ENCODE measurements at places on chromosomes 3 and 15. TPM values are rescaled to one million over a fixed set of nuclear protein-coding genes. Genes with fewer than 3 reads are reported as not detected.

- no peak for DNase-seq
These were observed 25.0 kb downstream of the MCCC1 start for GRCh38 chr3:183074261-183074660.

DNA sequence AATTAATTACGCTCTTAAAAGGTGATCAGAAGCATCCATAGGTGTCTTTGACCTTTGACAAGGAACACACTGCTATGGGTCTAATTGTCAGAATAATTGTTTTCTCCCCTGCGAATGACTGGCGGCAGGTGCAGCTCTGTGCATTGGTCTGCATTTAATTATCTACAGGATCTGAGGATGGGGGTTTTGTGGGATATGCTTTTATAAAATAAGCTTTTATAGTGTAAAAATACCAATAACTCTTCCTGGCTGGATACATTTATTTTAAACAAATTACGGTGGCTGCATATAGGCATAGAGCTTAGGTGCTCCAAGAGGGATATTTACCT, 201.6 kb upstream of the RGMA start:
- DNase-seq = no peak

DNA sequence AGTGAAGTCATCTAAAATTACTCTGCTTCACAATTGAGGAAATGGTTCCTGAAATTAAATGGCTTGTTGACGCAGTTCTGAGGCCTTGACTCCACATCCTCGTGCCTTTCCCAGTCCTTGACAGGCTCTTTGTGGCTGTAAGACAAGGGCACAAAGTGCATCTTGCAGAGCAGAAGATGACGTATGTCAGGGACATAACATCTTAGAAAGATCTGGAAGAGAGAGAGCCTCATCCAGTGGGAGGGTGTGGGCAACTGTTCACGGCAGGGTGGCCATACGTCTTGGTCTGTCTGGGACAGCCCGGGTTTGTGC, 91.0 kb downstream of the CHRNA7 start:
- no peak for DNase-seq

DNA sequence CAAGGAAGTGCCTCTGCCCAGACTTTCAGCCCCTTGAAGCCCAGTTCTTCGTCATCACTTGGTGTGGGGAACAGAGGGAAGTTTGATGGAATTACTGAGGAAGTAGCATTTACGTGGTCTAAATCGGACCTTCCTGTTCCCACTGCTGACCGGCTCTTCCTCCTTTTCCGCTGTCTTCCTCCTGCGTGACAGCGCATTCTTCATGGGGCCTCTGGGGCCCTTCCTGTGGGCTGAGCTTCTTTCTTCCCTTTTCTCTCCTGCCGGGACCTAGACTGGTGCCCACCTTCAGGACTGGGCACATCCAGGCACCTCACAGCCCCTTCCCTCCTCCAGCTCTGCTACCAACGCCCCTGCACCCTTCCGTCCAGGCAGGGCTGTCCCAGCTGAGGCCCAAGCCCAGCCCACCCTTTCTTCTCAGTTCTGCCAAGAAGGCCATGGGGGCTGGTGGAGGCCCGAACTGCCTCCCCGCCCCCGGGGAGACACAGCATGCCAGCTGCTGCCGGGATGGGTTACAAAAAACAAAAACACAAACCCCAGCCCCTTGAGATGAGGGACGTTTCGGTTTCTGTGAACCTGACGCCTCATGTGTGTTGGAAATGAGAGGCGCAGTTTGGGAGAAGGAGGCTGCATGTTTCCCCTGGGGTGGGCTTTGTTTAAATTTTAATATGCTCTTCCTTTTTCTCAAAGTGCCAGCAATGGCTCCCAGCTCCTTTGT, 19.1 kb downstream of the ZNF710 start:
- DNase-seq = no peak

GRCh38 chr3:140736863-140737460, 59.1 kb downstream of the TRIM42 start:
- DNase-seq = no peak

The SERPINI2 gene
- not detected for total RNA-seq

The KCNAB1 gene
- 0.40 TPM for total RNA-seq

GRCh38 chr3:10646531-10647335, 141.3 kb upstream of the ATP2B2 start:
- no peak for DNase-seq

The SI gene
- not detected for total RNA-seq

DNA sequence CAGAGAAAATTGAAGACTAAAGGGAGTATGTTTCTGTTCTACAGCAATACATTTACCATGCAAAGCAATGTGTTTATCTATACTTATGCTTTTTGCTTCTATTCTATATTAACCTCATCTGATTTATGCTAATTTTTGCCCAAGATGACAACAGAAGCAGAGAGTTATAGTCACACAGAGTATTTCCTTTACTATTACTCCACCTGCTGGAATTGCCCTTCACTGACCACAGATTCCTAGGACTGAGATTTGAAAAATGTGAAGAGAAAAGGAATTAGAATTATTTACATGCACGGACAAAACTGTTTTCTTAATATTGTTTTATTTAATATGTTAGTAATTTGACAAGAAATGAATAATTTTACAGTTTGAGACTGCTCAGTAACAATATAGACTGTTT, 745.6 kb downstream of the VGLL3 start:
- DNase-seq = no peak

GRCh38 chr3:55471522-55472280, 15.4 kb downstream of the WNT5A start:
- no peak for DNase-seq

- no peak for DNase-seq
These were observed 270.8 kb downstream of the UACA start for GRCh38 chr15:70492240-70493177.

DNA sequence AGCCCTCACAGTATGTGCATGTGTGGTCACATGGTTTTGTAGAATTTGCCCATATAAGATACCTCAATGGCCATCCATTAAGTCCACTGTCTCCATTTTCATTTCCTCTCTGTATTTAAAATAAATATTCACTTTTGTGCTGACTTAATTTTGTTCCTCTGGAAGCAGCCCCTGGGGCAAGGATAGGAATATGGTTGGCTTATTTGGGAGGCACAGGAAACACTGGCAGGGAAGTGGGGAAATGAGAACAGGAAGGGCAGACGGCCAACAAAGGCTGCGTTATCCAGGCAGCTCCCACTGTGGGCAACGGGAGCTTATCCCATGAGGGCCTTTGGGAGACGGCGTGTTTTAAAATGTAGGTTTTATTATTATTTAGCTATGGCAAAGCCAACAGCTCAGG, 148.6 kb downstream of the SHQ1 start:
- DNase-seq = no peak

DNA sequence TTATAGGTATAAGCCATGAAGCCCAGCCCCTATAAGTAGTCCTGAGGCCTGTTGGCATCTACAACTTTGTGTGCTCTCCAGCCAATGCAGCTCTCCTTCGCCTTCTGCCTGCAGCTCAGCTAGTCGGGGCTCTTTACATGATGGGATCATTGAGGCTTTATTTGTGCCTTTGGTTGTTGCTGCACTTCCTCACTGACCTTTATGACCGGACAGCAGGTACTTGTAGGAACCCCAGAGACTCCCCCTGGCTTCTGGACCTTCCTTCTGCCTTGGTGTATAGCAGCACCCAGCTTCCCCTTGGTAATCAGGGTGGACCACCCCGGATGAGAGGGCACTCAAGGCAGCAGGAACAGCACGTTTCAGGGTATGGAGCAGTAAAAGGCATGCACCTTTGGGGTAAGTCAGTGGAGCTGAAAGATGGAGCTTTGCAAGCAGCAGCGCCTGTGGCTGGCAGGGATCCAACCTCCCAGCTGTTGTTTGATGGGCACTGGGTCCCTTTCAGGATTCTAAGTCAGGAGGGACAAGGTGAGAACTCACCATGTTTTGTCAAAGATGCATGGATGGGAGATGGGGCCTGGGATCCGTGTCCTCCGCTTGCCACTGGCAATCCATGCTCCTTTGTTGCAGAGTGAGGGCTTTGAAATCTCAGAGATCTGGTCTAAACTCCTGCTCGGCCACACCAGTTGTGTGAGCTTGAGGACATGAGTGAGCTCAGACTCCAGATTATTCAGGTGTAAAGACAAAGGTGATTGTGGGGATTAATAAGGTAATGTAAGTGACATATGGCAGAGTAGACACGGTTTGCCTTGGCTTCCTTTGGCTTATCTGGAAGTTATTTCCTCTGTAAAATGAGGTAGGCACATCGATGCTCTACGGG, 65.1 kb upstream of the KLF13 start:
- no peak for DNase-seq

The RGMA gene
- total RNA-seq = not detected

DNA sequence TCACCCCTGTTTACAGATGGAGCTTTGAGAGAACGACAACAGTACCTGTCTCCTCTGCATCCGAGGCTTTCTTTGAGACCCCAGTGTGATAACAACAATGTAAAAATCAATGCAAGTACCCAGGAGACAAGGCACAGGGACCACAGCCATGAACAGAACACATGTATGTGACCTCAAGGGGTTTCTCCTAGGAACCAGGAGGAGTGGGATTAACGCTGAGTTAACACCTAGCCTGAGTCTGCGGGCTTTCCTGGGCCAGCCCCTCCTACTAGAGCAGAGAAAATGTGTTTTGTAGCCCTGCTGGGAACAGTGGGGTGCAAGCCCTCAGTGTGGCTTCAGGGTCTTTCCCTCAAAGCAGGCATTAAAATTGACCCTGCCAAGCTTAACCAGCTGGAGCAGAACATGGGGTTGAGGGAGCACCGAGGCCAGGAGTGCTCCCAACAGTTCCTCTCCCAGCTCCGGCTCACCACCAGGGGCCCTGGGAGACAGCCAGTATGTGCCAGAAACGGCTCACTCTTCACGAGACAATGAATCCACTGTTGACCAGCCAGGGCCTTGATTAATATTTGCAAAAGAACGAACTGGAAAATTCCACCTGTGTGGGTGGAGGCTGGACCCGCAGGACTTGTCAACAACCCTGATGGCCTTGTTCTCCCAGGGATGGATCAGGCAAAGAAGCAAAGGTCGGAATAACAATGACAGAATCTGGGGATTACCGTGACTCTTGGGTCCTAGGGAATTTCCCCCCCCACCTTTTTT, 3.6 kb downstream of the CHDH start:
- no peak for DNase-seq

DNA sequence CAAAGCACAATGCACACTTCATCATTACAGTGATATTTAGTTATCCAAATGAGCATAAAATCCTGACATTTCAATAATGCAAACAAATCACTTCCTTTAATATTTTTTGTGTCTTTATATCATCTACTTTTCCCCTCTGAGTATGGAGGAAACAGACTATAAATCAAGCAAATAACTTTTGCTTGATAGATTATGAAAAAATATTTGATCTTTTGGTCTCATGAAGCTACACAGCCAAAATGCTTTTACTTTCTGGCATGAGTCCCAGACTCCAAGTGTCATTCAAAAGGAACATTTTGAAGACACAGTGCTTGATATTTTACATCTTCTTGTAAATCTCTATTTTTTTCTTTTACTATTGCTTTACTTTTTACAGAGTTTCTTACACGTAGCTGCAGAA, 215.3 kb upstream of the ROBO1 start:
- no peak for DNase-seq

- no peak for DNase-seq
These were observed 162.5 kb downstream of the WNT7A start for GRCh38 chr3:13717222-13717895.

Data from pulmonary artery endothelial cell (primary cell).